ENCODE measurements at places on chromosomes 1 and 21.
A peak's percentile ranks its signal among the peaks of the same experiment; 100 is the strongest.

DNA sequence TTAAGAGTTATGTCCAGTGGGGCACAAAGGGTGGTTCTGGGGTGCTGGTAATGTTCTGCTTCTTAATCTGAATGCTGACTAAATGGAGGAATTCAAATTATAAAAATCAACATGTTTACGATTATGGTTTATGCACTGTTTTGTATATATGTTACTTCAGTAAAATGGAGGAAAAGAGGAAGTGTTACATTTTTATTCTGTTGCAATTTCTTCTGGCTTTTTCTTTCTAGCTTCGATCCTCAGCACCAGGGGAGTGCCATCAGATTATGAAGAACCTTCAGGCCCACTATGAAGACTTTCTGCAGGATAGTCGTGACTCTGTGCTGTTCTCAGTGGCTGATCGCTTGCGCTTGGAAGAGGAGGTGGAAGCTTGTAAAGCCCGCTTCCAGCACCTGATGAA, 105.5 kb downstream of the MACF1 start:
- no peak for DNase-seq

GRCh38 chr1:241688940-241689368, 36.9 kb downstream of the WDR64 start:
- peak; percentile 72 for DNase-seq

DNA sequence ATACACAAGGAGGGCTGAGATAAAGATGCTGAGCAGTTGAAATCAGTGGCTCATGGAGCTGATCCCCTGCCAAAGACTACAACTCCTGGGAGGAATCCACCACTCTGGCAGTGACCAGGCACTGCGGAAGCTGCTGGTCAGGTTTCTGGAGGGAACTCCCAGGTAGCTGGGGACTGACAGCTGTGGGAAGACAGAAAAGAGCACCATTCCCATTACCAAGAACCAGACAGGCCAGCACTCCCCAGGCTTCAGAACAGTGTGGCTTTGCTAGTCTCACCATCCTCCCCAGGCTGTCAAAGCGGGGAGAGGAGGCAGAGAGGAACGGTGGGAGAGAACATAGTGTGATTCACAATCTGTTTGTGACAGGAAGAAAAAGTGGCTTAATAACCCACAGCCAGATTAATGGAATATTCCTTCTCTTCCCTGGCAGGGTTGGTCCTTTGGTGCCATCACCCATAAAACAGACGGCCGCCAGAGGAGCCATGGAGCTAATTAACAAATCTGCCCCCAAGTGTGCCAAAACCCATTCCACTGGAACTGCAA, 92.1 kb downstream of the MAB21L3 start:
- DNase-seq = no peak

GRCh38 chr1:162970021-162970420, 99.1 kb upstream of the RGS4 start:
- peak; percentile 55 for DNase-seq

- peak; percentile 41 for DNase-seq
Observed at GRCh38 chr1:211920141-211920572, 89.6 kb upstream of the LPGAT1 start.

Measured in EH (cell line).